ENCODE measurements at places on chromosomes 2 and 18.

DNA sequence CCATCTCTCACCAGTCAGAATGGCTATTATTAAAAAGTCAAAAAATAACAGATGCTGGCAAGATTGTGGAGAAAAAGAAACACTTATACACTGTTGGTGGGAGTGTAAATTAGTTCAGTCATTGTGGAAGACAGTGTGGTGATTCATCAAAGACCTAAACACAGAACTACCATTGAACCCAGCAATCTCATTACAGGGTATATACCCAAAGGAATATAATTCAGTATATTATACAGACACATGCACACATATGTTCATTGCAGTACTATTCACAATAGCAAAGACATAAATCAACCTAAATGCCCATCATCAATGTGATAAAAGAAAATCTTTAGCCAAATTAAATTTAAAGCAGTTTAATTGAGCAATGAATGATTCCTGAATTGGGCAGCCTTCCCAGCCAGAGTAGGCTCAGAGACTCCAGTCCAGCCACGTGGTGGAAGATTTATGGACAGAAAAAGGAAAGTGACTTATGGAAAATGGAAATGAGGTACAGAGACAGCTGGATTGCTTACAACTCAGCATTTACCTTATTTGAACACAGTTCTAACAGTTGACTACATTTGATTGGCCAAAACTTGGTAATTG is 377.1 kb upstream of the SLC39A10 start:
- no peak for DNase-seq

DNA sequence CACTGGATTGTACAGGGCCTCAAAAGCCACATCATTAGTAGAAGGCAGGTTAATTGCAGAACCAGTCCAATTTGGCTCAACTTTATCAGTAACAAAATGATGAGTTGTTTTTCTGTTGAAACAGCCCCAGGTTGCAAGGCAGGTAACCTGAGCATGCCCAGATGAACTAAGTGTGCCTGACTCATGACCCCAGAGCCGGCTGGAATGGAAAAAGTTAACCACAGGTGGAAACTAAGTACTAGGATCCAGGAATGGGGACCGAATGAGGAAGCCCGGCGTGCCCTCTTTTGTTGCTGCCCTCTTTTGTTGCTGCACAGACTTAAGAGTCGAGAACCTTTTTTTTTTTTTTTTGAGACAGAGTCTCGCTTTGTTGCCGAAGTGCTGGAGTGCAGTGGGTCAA is 79.5 kb upstream of the YWHAQ start:
- no peak for DNase-seq

- no peak for DNase-seq
These were observed 47.4 kb upstream of the CYRIA start for GRCh38 chr2:16713011-16713423.

DNA sequence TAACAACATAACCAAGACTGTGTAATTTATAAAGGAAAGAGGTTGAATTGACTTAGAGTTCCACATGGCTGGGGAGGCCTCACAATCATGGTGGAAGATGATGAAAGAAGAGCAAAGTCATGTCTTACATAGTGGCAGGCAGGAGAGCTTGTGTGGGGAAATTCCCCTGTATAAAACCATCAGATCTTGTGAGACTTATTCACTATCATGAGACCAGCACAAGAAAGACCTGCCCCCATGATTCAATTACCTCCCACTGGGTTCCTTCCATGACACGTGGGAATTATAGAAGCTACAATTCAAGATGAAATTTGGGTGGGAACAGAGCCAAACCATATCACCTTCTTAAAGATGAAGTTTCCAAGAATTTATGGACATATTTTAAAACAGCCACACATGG is 2.5 kb upstream of the IL36RN start:
- DNase-seq = no peak

DNA sequence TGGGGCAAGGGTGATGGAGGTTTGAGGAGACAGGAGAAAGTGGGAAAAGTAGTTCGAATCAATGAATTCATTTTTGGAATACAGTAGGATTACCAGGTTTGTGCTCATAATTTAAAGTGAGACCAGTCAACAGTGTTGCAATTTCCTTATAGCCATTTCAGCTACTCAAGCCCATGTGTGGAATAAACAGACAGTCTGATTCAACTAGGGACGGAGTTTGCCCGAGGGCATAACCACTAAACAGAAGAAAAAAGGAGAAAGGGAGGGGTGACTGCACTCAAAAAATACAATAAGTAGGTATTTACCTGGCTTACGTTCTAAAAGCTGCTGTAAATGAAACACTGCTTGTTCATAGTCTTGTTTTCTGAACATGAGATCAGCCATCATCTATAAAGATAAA is 55.2 kb downstream of the TTC21B start:
- no peak for DNase-seq

DNA sequence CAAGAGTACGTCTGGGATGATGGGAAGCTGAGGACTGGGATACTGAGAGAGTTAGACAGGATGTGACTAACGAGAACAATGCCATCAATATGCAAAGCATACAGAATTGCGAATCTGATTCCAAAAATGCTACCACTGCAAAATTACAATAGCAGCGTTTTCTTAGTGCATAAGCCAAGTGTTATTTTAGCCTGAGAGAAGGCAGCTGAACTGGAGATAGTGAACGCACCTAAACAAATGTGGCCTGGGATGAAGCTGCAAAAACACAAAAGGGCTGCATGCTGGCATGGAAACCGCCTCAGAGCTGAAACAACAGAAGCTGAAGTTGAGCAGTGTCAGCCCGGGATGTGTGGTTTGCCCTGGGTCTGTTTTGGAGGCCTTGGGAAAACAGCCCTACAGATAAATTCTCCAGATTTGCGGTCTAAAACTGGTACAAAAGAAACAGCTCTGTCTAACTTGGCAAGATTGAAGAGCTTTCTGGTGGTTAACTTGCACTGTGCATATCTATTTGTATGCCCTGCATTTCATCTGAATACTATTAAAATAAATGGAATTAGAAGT is 45.5 kb downstream of the LYPD6 start:
- DNase-seq = no peak

GRCh38 chr18:46916551-46917107 is 678 bp downstream of the PIAS2 start:
- DNase-seq = no peak

- no peak for DNase-seq
These were observed 77.2 kb downstream of the TLK1 start for GRCh38 chr2:171083451-171083850.

DNA sequence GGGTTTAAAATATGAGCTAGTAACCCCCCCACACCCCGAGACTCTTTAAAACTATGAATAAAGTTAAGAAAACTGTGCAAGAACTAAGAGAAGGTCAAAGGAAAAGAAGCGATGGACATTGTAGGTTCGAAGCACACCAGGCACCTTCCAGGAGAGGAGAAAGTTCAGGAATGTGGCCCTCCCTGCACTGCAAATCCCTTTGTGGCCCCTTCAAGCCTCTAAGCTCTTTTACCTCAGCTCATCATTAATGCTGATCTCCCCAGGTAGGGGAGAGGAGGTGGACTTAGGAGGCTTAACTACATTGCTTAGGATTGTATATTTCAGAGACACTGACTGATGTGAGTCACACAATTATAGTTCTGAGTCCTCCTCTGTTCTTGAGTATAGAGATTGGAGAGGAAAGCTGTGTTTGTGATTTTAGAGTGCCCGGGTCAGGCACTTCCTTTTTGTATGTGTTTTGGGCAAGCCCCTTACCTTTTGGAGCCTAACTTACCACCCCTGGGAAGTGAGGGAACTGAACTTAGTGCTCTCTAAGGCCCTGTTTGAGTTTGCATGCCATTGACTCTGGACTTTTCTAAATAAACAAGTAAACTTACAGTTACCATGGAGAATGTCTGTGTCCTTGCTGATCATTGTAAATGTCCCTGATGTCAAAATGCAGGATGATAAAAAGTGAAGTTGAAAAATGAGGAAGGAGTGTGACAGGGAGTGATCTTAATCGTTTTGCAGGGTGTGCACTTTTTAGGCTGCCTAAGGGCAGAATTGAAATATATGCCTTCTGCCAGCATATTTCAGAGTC is 140.8 kb upstream of the ZEB2 start:
- no peak for DNase-seq

DNA sequence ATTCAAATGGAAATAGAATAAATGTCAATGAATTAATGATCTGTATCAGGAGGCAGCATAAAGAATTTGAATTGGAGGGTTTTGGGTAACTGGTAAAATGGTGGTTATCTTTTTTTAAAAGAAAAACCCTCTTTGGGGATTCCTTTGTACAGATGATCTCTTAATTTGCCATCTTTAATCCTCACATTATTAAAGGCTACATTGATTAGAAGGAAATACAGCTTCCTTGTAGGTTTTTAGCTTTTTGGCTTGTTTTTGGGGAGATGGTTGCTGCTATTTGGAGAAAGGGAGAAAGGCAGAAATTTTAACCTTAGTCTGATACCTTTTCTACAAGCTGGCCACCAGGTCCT is 600 bp upstream of the MAPRE2 start:
- no peak for DNase-seq

GRCh38 chr2:151878655-151879563 is 50.7 kb upstream of the ARL5A start:
- no peak for DNase-seq

DNA sequence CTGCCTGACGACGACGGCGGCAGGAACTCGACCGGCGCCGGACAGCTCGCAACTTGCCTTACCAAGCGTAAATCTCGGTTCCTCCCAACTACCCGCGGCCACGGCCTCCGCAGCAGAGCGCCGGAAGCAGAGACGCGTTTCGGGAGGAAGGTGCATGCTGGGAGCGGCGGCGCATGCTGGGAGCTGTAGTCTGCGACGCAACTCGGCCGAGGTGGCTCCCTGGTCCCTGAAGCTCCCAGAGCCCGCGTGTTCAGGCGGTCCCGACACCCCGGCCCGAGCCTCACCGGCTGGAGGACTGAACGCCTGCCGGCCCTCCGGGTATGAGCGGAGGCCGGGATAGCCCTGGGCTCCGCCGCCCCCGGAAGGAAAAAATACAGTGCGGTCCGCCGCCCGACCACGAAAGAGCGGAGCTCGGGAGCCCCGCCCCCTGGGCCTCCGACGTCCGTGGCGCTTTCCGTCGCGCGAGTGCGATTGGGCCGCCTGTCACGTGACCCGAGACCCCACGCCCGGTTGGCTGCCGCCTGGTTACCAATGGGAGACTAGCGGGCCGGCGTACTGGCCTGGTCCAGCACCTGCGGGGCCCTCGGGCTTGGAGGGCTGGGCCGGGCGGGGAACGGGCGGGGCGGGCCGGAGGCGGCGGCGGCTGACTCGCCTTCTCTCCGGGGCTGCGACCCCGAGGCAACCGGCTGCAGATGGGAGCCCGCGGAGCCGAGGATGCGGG is at the start of gene CAPN10:
Gene CAPN10 (plus strand): TSS at position 537 of the 721 bp plus-strand sequence. CDS start 178 bp downstream, at position 715.
- DNase-seq = peak; percentile 100

- DNase-seq = no peak
These were observed 56.0 kb upstream of the PTH2R start for GRCh38 chr2:208350610-208351009.

- no peak for DNase-seq
These were observed 213.0 kb downstream of the TRIB2 start for GRCh38 chr2:12929758-12930157.

DNA sequence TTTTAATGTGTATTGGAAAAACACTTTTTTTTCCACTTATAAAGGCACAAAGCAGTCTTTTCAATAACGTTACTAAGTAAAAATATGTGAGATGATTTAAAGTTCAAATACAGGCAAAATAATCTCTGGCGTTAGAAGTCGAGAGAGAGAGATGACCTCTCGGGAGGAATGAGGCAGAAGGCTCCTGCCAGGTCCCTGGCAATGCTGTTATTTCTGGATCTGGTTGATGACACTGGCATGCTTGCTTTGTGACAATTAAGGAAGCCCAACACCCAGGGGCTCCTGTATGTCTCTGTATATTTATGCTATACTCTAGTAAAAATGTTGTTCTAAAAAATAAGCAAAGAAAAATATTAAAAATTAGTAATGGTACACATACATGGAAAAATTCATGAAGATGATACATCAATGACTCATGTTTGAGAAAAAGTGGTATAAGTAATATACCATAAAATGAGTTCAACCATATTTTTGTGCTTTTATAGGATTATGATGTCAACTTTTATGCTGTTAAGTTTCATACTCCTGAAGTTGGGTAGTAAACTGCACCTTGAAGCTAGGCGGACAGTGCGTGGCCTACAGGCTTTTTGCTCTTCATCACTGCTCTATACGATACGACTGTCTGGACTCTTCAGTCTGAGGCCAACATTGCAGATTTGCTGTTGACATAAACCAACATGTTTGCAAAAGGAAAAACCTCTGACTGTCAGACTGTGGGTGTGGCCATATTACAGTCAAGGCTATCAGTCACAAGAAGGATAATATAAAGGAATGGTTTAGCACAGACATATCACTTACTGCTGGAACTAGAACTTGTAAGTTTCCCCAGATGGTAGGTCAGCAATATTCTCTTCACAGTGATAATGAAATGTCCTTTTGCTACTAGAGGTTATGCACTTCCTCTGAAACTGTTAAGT is 19.8 kb downstream of the VPS4B start:
- no peak for DNase-seq

GRCh38 chr18:61535401-61535800 is 202.2 kb downstream of the CDH20 start:
- no peak for DNase-seq

- no peak for DNase-seq
These were observed 1.1 kb downstream of the TTL start for GRCh38 chr2:112483042-112483473.

GRCh38 chr18:3013024-3013804 is at the start of gene LPIN2:
LPIN2 (minus strand) TSS chr18:3013144; CDS start chr18:2960840, 52,304 bp downstream.
- DNase-seq = peak; percentile 100

DNA sequence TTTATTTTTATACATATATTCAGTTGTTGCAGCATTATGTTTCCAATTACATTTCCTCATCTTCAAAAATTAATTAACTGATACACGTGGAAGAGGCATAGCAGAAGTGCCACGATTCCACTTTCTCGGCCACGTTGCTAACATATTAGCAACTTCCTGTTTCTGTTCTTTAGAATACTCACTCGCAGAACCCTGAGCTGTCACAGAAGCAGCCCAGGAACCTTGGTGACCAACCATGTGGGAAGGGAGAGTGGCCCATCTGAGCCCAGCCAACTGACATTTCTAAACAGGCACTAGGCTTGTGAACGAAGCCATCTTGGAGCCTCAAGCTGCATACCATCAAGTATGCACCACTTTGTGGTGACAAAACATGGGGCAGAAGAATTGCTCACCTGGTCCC is 350.1 kb downstream of the CBLN2 start:
- DNase-seq = no peak

Data from Right ventricle myocardium inferior (tissue), 1 donor.